ENCODE measurements at places on chromosomes 6 and 20.

- no peak for DNase-seq
These were observed 266.4 kb downstream of the TINAG start for GRCh38 chr6:54574671-54575070.

DNA sequence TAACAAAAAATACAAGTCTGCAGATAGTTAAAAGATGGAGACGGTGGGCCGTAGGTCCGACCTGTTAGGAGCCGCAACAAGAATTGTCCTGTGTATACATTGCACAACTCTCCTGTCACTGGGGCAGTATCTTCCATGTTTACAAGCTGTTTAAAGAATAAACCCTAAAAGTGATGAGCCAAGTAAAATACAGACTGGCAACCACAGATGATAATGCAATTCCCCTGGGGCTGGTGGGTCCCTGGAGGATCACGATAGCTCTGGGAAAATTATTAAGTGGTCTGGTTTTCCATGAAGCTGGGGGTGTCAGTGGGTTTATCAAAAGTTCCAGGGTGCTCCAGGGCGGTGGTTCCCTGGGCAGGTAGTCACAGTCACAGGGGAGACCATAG is 8.1 kb upstream of the FAM50B start:
- DNase-seq: no peak

GRCh38 chr6:107231243-107231642 is 115.9 kb upstream of the BEND3 start:
- DNase-seq: no peak

DNA sequence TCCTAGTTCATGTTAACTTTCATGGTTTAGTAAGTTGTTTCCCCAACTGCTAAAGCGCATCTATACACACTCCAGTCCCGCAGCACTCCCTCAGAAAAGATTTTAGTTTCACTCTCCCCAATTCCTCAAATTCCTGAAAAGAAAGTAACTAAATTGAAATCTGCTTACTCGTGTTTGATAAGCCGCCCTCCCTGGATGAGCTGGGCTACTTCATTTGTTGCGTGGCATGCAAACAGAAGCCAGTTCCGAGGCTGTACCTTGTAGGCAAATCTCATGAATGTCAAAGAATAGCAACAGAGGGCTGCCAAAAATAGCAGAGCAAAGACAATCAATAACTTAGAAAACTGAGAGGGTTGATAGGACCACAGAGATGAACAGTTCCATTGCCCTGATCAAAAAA is 16.9 kb downstream of the MPC1 start:
- DNase-seq: no peak

DNA sequence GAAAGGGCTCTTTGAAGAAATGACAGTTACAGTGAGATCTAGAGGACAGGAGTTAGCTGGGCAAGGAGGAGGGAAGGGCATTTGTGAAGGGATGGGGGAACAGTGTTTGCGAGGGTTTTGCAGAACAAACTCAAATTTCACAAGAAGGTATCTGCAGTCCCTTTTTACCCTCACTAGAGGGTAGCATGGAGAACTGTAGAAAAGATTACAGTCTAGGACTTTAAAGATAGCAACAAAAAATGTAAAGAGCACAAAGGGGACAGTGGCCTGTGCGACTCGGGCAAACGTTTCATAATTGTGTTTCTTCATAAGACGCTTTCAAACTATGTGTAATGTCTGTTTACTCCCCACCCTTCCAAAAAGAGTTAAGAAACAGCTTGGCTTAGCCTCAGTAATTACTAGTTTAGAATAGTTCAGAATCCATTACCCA is 21.2 kb upstream of the ASXL1 start:
- DNase-seq: no peak

DNA sequence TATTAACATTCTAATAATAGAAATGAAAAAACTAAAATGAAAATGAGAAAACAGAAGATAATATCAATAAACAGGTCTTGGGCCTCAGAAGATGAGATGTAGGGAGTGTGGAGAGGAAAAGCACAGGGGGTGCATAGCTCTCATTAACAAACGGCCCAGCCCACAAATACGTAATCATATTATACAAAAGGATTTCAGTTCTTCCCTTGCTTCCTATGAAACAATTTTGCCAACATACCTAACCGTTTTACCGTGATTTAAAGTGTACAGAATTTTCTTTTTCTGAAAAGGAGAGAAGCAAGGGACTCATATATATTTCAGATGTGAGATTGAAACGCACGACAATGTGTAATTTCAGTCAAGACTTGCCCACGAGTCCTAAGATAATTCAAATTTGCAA is 136.0 kb downstream of the HFE start:
- DNase-seq: no peak

GRCh38 chr6:141029908-141030307 is 1102.8 kb upstream of the GJE1 start:
- DNase-seq: no peak

- no peak for DNase-seq
These were observed 161.5 kb downstream of the SLC16A10 start for GRCh38 chr6:111248789-111249188.

DNA sequence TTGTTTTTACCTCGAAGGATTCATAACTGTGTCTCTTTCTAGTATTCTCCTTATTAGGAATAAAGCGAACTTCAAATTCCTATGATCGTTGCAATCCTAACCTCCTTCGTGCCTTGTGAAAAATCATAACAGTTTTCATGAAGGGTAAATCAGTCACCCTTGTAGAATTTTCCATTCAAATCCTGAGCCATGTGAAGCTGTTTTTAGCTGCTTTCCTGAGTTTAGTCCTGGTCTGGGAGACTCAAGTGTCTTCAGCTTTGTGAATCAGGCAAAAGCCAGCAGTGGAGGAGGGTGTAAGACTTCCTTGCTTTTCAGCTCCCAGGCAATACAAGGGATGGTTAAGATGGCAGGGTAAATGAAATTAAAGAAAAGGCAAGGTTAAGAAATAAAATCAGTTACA is 24.3 kb downstream of the GCNT2 start:
- DNase-seq: no peak

DNA sequence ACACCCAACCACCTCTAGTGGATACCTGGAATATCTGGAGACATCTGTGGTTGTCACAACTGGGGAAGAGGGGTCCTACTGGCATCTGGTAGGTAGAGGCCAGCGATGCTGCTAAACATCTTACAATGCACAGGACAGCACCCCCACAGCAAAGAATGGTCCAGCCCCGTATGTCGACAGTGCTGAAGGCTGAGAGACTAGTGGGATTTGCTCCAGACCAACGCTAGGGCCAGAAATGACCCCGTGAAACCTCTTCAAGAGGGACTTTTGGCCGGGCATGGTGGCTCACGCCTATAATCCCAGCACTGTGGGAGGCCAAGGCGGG is 7.2 kb downstream of the PREX1 start:
- no peak for DNase-seq

DNA sequence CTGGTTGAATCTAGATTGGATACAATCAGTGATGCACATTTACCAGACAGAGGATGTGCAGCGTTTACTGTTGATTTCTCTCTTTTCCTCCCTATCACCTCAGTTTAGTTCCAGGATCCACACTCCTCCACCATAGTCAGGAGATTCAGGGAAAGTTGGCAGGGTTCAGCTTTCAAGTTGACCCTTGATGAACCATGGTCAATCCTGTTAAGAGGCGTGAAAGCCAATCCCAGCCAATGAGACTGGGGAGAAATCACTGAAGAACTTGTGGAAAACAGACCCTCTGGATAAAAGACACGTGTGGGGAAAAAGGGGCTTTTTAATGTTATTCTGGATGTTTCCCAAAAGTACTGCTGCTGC is 19.2 kb upstream of the SCP2D1 start:
- no peak for DNase-seq

- no peak for DNase-seq
These were observed 33.0 kb downstream of the GMPR start for GRCh38 chr6:16271428-16271827.

DNA sequence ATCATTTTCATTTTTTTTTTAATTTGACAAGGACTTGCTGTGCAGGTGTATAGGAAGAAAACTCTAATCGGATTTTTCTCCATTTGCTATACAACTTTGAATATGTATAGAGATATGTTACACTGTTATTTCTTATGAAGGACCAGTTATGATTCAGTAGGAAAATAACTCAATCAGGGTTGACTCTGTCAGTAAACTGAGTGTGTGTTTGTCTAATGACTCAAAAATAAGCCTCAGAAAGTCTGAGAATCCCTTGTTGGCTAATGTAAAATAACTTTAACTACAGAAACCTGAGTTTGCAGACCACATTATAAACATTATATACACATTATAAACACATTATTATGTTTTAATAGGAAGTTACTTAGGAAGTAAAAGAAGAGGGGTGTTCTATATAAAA is 352.6 kb downstream of the RIMS1 start:
- DNase-seq: no peak

DNA sequence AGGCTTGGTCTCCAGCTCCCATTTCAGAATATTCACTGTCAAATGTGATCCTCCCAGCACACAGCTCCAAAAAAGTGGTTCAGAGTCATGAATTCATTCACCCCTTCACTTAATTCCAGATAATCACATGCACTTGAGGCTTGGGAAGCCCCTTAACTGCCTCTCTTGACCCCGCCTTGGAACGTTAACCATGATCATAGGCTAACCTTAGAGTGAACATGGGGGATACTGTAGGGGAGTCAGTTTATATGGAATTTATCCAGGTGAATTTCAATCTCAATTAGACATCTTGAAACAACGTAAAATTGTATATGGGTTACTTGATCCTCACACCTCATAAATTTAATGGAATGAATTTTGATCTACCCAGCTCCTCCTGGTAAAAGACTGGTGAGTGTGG is 346.8 kb upstream of the ARID1B start:
- no peak for DNase-seq

- DNase-seq: no peak
These were observed 91.3 kb upstream of the THEMIS start for GRCh38 chr6:127992144-127992543.

GRCh38 chr20:49985617-49986016 is 2.8 kb downstream of the SNAI1 start:
- no peak for DNase-seq

DNA sequence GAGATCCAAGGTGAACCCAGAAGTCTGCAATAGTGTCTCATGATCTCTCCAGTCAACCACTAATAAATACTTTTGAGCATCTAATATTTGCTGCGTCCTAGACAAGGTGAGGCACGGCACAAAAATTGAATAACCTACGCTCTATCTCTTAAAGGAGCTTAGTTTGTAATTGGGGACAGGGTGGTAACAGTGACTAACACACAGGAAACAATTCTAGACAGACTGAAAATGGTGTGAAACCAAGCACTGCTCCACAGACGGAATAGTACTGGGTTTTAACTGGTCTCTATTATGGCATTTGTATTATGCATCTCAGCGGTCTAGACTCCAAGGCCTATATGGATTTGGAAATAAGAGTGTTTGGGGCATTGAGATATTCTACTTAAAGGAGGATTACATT is 120.1 kb downstream of the CLIC5 start:
- DNase-seq: no peak

GRCh38 chr6:134707342-134708031 is 242.4 kb downstream of the ALDH8A1 start:
- DNase-seq: no peak

DNA sequence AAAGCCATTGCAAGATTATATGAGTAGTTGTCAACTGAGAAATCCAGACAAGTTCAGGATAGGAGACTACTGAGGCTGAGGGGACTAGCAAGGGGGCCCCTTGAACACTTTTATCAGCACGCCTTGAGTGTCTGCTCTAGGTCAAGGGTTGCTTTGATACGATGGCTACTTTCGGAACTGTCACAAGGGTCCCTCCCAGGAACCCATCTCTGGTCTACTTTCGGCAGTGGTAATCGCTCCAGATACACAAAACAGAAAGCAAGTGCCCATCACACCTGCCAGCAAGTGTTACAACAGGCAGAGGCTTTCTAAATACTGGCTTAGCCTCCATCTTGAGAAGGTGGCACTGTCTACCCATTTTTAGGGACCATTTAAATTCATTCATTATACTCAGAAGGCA is 61.1 kb downstream of the GJA10 start:
- no peak for DNase-seq

DNA sequence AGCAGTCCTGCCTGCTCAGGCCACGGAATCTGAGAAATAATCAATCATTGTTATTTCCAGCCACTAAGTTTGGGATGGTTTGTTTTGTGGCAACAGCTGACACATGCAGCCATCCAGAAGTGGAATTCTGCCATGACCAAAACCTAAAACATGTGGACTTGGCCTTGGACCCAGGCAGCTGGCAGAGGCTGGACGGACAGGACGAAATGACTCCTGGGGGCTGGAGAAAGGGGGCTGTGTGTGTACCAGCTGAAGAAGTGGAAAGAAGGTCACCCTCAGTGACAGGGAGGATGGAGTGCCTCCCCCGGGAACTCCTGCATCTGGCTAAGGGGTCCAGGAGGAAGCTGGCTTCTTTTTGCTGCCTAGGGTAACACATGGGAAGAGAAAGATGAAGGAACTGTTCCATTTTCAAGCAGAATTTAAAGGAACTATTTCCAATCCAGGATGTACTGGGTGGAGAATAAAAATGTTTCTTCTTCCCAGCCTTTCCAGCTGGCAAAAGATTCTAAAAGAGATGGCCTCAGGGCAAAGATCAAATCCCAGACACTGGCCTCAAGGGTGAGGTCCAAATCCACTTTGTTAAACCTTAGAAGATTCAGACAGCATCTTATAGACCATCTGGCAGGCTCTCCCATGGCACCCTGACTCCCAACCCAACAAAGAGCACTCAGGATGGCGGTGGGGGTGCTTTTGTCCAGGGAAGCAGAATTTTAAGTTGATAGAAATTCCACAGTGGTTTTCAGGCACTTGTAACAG is 14.3 kb downstream of the SERPINB6 start:
- no peak for DNase-seq

- DNase-seq: no peak
These were observed 222.4 kb upstream of the MYLIP start for GRCh38 chr6:15906420-15907016.

DNA sequence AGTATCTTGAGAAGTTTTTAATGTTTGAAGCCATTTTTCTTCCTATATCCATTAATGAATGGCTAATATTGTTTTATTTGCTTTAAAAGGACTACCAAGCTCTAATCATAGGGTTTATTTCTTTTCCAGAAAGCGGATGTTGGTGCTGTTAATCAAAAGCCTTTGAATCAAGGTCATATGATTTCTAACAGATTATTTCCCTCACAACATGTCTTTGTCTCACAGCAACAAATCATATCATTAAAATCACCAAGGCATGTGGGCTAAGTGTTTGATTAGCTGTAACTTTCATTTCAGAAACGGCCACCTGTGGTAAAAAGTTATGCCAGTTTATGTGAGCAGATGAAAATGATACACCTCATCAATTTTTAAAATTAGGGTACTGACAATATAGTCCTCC is 21.7 kb downstream of the TRAF3IP2 start:
- DNase-seq: no peak
